Vagina (tissue), 2 donors: ENCODE measurements at places on chromosomes 16 and 17.

DNA sequence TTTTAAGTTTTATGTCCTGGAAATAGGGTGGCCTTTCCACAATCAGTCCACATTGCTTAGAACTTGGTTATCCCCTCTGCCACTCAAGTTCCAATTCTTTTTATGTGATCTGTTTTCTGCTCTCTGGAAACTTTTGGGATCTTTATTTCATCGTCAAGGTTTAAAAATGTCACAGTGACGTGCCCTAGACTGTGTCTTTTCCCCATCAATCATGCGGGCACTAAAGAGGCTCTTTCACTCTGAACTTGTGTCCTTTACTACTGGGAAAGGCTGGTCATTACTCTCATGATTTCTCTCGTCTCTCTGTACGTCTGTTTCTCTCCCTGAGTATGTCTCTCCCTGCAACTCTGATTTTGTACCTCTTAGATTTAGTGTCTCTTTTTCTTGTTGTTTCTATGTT lies 189.8 kb upstream of the AXIN2 start:
- DNase-seq, result no peak

GRCh38 chr16:66427871-66428681 lies 981 bp downstream of the BEAN1 start:
- DNase-seq, result no peak

- no peak for DNase-seq
Measured at GRCh38 chr16:69890892-69891282, 60.2 kb upstream of the CLEC18A start.

- DNase-seq, result no peak
Measured at GRCh38 chr17:60941028-60941427, 263.4 kb downstream of the BCAS3 start.

- DNase-seq, result no peak
Measured at GRCh38 chr16:81394966-81395655, 49.5 kb upstream of the CMIP start.

DNA sequence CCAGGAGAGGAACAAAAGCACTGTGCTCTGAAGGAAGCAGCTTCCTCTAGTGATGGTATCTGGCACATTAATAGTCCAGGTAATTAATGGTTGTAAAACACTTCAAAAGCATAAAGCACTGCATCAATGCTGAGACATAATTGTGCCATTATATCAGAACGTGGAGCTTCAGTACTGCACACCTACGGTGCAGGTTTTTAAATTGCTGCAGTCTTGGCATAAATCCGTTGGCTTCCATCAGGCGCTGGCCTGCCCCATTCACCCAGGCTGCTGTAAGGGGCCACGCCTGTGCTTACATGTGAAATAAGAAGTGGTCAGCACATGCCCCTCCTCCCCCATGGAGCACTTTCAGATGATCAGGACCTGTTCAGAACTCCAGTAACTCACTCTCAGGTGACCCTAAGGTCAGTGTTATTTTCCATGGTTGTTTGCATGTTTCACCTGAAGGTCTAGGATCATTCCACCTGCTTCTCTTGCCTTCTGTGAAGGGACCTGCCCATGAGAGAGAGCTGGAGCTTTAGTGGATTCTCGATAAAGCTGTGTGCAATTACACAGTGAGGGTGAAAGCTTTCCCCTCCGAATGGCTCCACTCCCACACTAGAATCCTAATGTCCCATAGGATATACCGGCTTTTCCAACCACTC lies 345.3 kb downstream of the CA10 start:
- no peak for DNase-seq
